ENCODE measurements at places on chromosomes 1 and 21. TPM values are rescaled to one million over a fixed set of nuclear protein-coding genes. Genes with fewer than 3 reads are reported as not detected.

- peak; percentile 25 for DNase-seq
Measured at GRCh38 chr1:233790662-233791371, 113.7 kb upstream of the SLC35F3 start.

DNA sequence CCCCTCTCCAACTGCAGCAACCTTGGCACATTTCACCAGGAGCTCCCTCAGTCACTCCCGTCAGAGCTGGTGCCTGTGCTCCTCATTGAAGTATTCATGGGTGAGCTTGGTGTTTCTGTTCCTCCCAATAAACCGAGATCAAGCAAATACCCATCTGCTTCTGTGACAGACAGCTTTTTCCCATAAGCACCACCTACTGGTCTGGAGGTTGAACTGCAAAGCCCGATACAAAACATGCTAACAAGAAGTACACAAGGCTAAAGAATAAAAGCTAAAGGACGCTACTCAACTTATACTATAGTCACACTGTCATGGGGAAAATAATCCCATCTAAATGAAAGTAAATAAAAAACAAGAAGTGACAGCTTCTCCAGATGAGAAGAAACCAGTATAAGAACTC is 111.9 kb upstream of the C21orf91 start:
- DNase-seq: no peak

- DNase-seq: no peak
Measured at GRCh38 chr1:37704966-37705365, 12.7 kb downstream of the CDCA8 start.

Gene FAM131C
- 0.13 TPM for total RNA-seq

Gene LCE3D
- total RNA-seq: not detected
